ENCODE measurements at places on chromosomes 6 and 20. TPM values are rescaled to one million over a fixed set of nuclear protein-coding genes. Genes with fewer than 3 reads are reported as not detected.

Gene NDUFAF5
- total RNA-seq = 13.2 TPM

Gene LCA5
- 2.1 TPM for total RNA-seq

Gene RNF182
- not detected for total RNA-seq

Gene RNF114
- total RNA-seq = 76.1 TPM

Gene MAPK14
- 63.9 TPM for total RNA-seq
